NCI-H460 (cell line): ENCODE measurements at places on chromosomes 2 and 18.

DNA sequence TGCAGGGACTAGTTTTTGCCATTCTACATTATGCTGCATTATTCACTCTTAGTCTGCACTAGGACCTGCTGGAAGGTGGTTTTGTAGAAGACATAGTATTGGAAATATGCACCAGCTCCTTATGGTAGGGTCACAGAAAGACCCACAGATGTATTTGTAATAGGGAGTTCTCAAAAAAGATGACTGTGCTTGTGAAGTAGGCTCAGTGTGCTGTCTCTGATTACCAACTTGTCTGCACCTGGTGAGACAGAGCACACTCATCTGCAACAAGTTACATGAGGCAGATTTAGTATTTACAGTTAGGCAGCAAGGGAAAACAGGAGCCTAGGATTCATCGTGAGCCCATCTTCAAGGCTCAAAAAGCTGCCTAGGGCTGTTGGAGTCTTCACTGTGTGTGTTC is 29.4 kb downstream of the RHBDD1 start:
- DNase-seq, result no peak

DNA sequence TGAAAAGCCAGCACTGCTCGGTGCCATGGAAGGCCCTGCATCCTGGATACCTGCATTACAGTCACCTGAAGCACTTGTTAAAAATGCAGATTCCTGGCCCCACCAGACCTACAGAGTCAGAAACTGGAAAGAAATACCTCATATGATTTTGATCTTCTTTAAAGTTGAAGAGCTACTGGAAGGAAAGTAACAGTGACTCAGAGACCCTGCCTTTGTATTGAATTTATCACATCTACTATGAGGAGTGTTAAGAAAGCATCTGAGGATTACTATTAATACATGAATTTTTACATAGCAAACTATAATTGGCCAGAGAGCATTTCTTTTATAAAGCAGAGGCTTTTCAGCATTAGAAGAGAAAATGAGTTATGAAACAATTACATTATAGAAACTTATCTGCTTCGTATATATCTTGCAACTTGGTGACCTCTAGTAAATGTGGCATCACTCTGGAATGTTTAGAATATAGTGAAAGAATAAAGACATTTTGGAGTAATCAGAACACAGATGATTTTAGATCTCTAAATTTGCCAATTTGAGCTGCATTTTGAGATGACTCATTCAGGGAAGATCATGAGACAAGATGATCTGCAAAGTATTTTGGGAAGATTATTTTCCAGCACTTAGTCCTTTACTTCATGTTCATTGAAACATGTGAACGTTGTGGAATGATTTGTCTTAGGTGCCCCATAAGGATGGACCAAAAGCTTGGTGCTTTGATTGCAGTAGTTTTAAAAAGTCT is 12.2 kb downstream of the PTPRM start:
- DNase-seq, result no peak

- no peak for DNase-seq
These were observed 67.2 kb upstream of the FRZB start for GRCh38 chr2:182933629-182934028.

- DNase-seq, result no peak
These were observed 63.4 kb upstream of the CYP20A1 start for GRCh38 chr2:203175371-203175770.

GRCh38 chr18:54916507-54916906 is 42.8 kb downstream of the CCDC68 start:
- no peak for DNase-seq

GRCh38 chr2:206457188-206457634 is 13.9 kb downstream of the ADAM23 start:
- no peak for DNase-seq

DNA sequence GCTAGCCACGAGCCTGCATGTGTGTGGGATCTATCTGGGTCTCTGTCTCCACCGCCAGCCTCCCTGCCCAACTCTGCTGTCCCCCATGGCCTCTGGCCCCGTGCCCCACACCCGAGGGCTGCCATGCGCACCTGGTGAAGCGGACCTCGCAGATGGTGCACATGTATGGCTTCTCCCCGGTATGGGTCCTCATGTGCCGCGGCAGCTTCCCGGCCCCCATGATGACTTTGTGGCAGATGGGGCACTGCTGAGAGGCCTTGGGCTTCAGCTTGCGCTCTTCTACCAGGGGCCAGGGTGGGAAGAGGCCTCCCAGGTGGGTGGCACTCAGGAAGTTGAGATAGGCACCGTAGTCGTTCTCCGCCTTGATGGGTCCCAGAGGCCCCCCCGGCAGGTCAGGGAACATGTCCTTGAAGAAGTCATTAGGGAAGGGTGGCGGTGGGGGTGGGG is 109.3 kb upstream of the SMAD2 start:
- DNase-seq, result no peak

- no peak for DNase-seq
These were observed 71.8 kb downstream of the PRELID3A start for GRCh38 chr18:12479536-12479935.

DNA sequence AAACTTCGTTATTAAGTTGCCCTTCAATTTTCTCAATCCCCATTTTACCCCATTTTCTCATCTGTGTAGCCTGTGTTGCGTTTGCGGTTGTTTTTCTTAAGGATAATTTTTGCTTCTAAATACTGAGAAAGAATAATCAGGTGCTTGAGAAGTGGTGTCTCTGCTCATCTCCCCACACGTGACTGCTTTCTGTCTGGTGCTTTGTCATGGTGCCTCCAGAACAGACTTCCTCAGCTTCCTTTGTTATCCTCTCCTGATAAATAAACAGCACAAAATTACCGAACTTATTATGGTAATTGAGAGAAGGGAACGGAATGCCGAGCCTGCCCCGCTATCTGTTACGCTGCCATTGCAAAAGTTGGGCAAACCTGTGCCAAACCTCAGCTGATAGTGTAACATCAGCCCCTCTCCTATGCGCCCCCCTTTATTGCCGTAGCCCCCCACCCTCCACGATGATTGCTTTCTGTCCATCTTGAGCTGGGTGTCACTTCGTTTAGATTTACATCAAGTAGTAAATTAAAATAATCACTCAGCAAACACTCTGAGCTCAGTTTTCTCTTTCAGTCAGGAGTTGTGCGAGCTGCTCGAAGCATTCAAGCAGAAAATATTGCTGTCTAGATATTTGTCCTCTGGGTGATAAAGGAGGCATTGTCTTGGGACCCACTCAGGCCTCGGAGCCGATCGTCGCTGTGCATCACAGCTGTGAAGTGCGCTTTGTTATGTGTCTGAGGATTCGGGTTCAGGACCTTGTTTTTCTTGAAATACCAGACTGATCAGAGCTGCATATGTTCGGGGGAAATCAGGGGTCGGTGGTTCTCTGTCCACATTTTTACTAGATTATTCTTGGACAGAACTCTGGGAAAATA is 1008.5 kb upstream of the FANCL start:
- DNase-seq, result no peak
